ENCODE measurements at places on chromosomes 4 and X.
A peak's percentile ranks its signal among the peaks of the same experiment; 100 is the strongest.

- DNase-seq, result no peak
Observed at GRCh38 chrX:133546441-133546840, 131.2 kb upstream of the GPC4 start.

DNA sequence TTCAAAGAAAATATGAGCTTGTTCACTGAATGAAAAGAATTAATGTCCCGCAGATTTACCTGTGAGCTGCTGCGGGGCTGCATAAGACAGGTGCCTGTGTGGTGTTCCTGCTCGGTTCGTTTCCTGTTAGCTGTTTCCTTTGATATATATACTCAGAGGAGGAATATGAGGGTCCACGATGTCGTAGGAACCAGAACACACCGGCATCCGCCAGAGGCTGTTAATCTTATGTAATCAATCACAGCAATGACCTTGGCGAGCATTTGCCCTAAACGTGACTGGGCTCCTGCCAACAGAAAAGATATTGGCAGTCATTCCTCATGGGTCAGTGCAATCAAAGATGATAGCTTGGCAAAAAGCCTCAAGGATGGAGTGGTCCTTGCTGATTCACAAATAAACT is 260.1 kb downstream of the EVC2 start:
- no peak for DNase-seq

DNA sequence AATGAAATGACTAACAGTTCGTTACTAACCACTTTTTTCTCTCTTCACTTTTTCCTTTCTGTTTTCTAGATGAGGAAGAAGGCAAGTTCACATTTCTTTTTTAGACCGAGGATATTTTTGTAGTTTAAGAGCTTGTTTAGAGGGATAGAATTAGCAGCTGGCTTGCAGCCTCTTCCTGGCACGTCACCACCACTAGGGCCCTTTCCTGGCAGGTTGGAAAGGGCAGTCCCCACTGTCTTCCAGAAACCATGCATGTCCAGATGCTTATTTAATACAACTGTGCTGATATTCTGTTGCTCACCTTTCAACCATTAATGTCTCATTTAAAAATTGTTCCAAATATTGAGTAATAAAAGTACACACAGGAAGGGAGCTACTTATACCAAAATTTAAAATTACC is 209.5 kb upstream of the PACRGL start:
- DNase-seq, result no peak

DNA sequence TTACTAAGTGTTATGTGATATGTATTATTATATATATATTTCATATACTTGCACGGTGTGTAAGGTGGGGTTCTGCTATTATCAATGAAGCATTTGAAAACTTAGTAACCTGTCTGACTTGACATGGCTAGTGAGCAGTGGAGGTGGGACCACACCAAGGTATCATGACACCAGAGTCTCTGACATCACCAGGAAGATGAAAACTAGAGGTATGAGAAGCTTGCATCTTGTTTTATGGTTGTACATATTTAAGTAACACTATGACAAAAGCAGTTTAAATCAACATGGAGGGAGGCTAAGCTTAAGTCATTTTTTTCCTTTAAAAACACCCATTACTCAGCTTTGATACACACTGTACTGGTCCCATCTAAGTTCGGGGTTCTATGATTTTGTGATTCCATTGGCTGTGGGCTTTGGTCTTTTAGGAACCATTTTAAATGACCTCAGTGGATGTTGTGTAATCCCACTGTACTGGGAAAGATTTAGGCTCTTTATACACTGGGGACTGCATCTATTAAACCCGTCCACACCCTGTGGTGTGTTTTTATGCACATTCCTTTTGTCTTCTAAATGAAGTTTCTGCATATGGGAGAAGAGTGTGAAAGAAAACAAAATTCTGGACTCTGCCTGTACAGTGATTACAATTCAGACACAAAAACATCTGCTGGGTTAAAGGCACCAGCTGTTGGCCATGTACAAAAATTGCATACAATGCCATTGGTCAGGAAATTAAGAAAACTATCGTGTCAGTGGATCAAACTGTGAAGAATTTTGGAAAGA is 570.6 kb downstream of the SPRY1 start:
- DNase-seq, result no peak

DNA sequence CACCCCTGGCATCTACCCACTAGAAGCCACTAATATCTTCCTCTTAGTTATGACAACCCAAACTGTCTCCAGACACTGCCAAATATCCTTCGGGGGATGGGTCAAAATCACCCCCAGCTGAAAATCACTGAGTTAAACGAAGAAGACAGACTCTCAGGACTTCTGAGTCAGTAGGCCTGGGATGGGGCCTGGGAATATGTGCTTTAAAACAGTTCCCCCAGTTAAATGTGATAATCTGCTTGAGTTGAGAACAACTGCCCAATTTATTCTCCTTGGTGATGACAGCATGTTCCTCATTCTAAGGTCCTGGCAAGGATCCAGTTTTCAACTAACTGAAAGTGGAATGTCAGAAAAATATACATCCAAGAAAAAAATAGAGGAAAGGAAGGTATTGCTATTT is 52.4 kb downstream of the CBLL2 start:
- DNase-seq, result no peak

DNA sequence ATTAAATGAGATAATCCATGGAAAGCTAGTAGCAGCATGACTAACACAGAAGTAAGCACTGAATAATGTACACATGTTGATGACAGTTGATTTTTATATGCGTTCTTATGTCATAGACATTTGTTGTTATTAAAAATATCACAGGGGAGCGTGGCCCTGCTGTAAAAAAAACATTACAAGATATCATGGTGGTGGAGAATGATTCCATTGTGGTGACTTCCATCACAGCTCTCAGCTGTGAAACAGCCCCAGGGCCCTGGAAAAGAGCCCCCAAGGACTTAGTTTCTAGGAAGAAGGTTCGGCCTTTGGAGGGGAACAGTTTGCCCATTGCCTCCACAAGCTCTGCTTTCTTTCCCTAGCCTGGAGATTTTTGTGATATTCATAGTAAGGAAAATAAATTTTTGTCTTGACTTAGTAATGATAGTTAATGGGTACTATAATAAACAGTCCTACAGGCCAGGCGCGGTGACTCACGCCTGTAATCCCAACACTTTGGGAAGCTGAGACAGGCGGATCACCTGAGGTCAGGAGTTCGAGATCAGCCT is 49.9 kb downstream of the FAM114A1 start:
- peak; percentile 69 for DNase-seq

GRCh38 chrX:29948653-29949052 is 266.7 kb upstream of the MAGEB2 start:
- DNase-seq, result no peak

- DNase-seq, result no peak
Observed at GRCh38 chrX:20596856-20597255, 330.1 kb upstream of the RPS6KA3 start.

Data from brain pericyte (primary cell).